Common myeloid progenitor, CD34-positive (primary cell): ENCODE measurements at places on chromosomes 5 and 9.

DNA sequence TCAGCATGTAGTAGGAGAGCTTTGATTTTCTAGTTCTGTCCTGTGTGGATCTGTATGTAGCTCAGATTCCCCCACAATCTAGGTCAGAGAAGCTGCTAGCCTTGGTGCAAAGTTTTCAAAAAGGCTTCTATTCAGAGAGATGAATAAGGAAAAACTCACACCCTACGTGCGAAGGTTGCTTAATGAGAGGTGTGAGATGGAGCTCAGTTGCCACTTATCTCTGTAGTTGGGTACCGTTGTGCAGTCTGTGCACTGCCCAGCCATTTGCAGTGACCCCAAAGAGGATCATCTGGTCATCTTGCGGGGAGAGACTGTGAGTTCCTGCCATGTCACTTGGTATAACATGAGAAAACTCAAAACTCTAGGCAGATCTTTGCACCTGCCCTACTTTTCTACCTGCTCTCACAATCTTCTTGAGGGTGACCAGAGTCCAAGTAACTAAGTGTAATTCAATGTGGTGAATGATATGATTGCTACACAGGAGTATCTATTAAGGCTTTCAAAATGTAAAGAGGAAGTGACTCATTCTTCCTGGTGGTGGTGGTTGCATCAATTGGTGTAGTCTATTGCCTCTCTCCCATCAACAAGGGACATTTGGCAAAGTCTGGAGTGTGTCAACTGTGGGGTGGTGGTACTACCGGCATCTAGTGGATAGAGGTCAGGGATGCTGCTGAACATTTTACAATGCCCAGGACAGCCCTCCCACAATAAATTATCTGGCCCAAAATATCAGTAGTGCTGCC is 65.2 kb downstream of the TMC1 start:
- DNase-seq = peak; percentile 44

GRCh38 chr9:133583586-133583985 is 25.6 kb downstream of the FAM163B start:
- DNase-seq = no peak

- peak; percentile 88 for DNase-seq
These were observed 4.4 kb downstream of the SLC25A25 start for GRCh38 chr9:128072144-128073021.

DNA sequence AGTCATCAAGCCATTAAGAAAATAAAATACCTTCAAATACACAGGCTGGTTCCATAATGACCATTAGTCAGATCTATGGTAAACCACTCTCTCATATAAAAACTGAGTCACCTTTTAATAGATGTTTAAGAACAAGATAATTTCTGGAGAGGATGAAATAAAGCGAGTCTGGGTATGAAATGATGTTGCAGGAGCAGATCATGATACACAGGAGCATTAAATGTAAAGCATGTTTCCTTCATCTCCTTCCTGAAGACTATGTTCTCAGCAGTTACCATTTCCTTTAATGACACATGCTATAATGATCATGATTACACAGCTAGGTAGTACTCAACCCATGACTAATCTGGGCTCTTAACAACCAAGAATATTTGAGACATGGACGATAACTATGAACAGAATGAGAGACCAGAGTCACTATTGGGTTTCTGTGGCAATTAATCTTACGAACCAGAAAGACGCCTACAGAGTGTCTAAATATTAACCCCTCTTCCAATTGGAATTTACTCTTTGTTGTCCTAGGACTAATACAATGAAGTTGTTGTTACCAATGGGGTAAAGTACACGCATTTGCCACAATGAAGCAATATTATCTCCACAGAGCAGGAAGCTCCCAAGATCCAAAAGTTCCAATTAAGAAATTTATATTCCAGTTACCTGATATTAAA is 105.6 kb downstream of the NR6A1 start:
- DNase-seq = no peak

- peak; percentile 80 for DNase-seq
These were observed 48.4 kb upstream of the TUT7 start for GRCh38 chr9:86402591-86402990.

- DNase-seq = peak; percentile 38
These were observed 937 bp upstream of the HMGCR start for GRCh38 chr5:75335952-75336614.

DNA sequence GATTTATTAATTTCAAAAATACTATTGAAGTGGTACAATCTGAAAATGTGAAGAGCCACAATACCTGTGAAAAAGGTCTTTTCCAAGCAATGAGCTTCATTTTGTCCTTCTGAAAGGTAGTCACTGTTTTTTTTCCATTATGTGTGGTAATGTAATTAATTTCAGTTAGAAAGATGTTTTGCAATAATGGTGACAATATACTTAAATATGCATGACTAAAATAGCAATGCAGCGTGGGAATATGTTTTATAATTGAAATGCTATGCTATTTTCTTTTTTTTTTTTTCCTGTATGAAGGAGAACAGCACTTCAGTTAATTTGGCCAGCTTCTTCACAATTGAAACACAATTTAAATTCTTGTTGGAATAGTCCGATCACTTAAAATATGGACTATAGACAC is 41.9 kb downstream of the NPR3 start:
- no peak for DNase-seq

GRCh38 chr5:80033513-80033912 is 1.6 kb upstream of the THBS4 start:
- DNase-seq = peak; percentile 27

GRCh38 chr9:135980926-135981630 is 19.9 kb upstream of the UBAC1 start:
- DNase-seq = no peak

DNA sequence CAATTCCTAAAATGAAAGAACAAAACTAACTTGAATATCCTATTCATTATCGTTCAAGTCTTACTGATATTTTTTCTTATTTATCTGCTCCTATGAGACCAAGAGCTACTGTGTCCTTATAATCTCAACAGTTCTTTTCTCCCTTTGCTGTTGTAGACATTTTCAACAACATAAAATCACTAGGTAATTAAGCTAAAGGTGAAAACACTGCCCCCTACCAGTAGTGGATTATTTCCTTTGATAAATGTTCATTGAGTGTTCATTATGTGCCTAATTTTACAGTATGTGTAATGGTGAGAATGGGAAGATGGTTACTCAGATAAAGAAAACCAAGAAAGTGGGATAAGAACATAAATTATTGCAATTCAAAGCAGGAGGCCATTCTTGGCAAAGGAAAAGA is 41.4 kb upstream of the PAPPA start:
- no peak for DNase-seq

DNA sequence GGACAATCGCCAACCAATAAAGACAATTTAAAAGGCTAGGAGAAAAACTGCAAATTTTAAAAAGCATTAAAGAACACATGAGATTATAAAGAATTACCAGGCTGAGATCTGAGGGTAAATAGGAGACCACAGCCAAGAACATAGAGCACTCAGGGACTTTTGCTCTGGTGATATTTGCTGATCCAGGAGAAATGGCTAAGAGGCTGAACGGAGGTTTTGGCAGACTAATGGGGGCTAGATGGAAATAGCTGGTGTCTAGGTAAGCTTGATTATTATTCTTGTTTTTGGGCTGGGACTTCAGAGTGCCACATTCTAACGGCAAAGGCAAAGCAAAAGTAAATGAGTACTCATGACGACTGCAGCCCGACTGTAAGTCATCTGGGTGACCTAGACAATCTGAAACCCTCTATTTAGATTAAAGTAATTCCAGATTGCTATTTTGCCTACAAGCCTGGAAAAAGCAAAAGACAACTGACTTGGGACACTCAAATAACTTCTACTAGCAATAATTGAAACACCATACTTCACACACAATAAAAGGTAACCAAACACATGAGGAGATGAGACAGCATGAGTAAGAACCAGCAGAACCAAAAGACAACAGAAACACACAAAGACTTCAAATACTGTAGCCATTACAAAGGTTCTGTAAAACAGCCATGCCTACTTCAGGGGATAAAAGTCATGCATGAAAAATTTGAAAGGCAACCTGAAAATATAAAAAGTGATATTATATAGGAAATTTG is 68.8 kb downstream of the JAKMIP2 start:
- DNase-seq = peak; percentile 23

- DNase-seq = no peak
These were observed 203.3 kb downstream of the FOXD4L6 start for GRCh38 chr9:40925149-40925548.

- no peak for DNase-seq
These were observed 382.6 kb upstream of the DAP start for GRCh38 chr5:11143456-11144267.

GRCh38 chr5:116377276-116378006 is 197.2 kb downstream of the SEMA6A start:
- no peak for DNase-seq

DNA sequence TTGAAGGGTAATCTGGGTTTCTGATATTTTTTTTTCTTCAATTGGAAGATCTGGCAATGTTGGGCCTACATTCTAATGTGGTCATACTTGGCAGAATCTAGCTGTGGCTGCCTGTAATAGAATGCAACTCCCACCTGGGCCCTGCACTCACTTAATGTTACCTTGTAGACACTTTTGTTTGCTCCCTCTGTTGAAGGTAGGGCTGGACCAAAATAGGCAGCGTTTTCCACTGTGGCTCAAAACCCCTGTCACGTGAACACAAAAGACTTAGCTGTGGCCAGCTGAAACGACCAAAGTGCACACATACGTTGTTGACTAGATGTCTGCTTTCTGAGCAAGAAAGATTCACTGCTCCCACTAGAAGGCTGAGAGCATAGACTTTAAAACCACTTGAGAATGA is 117.6 kb upstream of the HMHB1 start:
- no peak for DNase-seq
